ENCODE measurements at places on chromosomes 4 and X.

GRCh38 chr4:30720021-30720660 lies at the start of gene PCDH7:
Gene PCDH7, plus strand, starts transcription at chr4:30720369. Its CDS starts 1,054 bp downstream, at chr4:30721423.
- no peak for DNase-seq

DNA sequence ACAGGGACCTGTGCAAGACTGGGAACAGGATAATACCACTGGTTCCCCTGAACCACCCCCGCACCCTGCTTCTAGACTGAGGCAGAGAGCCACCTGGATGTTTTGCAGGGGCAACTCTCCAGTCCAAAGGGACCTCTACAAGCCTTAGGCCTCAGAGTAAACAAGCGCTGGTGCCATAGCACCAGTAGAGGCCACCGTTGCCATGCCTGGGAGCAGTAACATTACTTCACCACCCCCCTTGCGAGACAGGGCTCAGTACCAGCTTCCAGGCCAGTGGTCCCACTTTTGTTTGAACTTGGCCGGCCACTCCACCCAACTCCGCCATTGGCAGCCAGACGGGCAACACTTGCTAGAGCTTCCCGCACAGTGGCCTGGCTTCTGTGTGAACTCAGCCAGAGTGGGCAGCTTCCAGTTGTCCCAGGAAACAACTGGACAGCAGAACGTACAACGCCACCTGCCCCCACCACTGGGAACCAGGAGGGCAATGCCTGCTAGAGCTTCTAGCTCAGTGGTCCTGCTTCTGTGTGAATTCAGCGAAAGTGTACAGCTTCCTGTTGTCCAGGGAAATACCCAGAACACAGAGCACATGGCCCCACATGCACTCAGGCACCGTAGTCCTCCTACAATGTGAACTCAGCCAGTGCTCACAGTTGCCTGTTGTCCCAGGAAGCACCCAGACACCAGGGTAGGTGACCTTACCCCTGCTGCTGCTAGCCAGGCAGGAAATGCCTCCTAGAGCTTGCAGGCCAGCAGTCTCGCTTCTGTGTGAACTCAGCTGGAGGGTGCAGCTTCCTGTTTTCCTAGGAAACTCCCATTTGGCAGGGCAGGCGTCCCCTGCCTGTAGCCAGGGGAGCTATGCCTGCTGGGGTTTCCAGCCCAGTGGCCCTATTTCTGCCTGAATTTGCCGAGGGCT lies 39.9 kb upstream of the PCDH19 start:
- no peak for DNase-seq

DNA sequence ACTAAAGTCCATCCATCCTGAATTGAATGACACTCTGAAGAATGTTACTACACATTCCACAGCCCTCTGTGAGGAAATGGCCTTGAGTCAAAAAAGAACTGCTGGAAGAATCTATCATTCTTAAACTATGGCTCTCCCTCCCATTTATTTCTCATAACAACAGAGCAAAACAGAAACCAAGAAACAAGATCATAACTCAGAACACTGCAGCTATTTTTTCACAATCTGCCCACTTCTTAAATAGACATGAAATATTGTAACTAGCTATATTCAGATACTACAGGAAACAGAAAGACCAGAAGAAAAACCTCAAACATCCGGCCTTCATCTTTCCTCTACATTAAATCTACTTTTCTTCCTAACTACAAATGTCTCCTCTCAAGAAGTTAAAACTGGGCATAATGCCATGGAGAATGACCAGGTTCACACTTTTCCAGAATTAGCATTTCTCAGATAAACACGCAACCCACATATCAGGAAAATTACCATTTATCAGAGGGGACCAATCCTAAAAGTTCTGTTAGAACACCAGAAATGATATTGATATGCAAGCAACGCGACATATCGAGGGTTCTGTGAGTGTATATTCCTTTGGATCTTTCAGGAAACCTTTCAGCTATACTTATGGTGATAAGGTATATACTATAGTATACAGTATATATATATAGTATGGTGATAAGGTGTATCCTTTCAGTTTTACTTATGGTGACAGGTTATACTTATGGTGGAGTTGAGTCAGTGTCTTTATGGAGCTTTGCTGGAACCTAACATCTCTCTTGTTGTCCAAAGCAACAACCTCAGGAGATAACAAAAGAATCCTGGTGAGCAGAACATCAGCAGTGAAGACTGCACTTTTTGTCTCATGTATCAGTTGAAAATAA lies 60.4 kb upstream of the IRF2 start:
- DNase-seq = no peak

- DNase-seq = no peak
Measured at GRCh38 chr4:37847311-37847884, 20.9 kb downstream of the PGM2 start.

DNA sequence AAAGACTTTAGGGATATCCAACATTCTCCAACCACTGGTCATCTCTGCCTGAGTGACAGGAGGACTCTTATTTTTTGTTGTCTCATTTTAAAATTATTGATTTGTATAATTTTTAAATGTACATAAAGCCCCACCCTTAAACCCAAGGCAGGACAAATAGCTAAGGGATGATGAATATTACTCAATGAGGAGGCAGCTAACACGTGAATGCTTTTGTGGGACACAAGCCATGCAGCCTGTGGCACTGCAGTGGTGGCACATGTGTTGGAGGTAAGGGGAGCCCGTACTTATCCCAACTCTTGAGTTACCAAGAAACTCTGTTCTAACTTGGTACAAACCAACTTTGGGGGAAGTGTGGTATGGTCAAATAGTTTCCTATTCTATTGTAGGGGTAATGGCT lies 19.5 kb downstream of the MID1IP1 start:
- DNase-seq = no peak

GRCh38 chr4:147863111-147863747 lies 131.3 kb downstream of the ARHGAP10 start:
- no peak for DNase-seq
